GM23338 (cell line): ENCODE measurements at places on chromosomes 2 and 18.

- no peak for DNase-seq
Observed at GRCh38 chr2:232332940-232333259, 45.7 kb upstream of the ALPP start.

- DNase-seq, result no peak
Observed at GRCh38 chr18:59621027-59621426, 76.2 kb downstream of the CCBE1 start.

- peak; percentile 81 for DNase-seq
Observed at GRCh38 chr2:44135296-44135695, 33.4 kb upstream of the PPM1B start.

GRCh38 chr2:45004562-45005191 lies 4.6 kb downstream of the SIX2 start:
- DNase-seq, result peak; percentile 74

DNA sequence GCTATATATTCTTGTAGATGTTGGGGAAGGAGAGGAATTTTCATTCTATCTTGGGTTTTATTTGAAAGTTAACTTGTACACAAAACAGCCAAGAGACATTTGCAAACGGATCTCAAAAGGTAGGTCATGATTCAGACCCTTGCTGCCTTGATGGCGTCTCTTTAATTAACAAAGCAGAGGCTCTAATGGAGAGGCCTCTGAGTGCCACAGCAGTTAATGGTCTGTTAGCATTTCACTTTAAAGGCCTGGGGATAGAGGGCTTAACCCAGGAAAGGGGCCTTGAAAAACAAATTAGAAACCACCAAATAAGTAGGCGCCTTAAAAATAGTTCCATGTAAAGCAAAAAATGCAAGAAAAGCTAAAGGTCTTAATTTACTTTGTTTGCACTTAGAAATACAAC lies 836.9 kb upstream of the CELF4 start:
- peak; percentile 56 for DNase-seq

DNA sequence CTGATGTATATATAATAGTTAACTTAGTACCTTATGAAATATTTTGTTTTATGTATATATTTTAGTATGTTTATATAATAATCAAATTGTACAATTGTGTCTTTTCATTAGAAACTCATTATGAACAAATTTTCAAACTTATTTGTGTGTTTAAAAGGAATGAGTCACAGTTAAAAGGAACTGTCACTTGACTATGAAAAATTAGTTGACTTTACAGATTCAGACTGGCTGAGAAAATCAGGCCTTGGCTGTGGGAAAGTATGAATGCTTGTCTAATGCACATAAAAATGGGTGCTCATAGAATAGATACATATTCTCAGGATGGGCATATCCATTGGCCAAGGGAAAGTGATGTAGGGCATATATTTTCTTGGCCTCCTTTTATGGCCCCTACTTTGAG lies 576.8 kb downstream of the SATB2 start:
- DNase-seq, result no peak

DNA sequence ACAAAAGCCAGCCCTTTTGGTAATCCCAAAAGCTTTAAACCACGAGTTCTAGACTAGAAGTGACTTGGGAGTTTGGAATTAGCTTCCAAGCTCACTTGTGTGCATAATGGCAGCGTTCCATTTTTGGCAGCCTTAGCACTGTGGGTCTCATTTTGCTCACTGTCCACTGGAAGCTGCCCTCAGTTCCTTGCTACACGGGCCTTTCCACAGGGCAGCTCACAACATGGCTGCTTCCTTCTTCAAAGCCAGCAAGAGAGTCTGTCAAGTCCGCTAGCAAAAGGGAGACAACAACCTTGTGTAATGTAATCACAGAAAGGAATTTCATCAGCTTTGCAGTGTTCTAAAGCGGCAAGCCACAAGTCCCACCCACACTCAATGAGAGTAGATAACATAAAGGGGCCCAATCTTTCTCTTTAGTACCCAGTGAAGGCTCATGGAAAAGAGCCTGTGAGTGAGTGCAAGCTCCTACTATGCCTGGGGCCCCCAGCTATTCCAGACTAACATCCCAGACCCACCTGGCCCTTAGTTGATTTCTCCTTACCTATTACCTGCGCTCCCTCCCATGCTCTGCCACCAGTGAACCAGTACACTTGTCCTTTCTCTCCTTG lies 239.7 kb upstream of the FBXO11 start:
- peak; percentile 53 for DNase-seq

- no peak for DNase-seq
Observed at GRCh38 chr2:196077821-196078220, 9.2 kb upstream of the DNAH7 start.

GRCh38 chr2:189188115-189188805 lies 8.7 kb upstream of the COL5A2 start:
- DNase-seq, result no peak

GRCh38 chr18:77079954-77080682 lies 52.5 kb downstream of the MBP start:
- DNase-seq, result no peak

GRCh38 chr18:73947180-73947921 lies 200.3 kb downstream of the FBXO15 start:
- DNase-seq, result no peak

- DNase-seq, result no peak
Observed at GRCh38 chr2:26639685-26640243, 1.4 kb downstream of the CIB4 start.

GRCh38 chr18:73959352-73959751 lies 188.3 kb downstream of the FBXO15 start:
- no peak for DNase-seq

GRCh38 chr2:208024091-208024490 lies 1.2 kb downstream of the PLEKHM3 start:
- no peak for DNase-seq

- DNase-seq, result no peak
Observed at GRCh38 chr18:9348766-9349165, 14.2 kb downstream of the TWSG1 start.

DNA sequence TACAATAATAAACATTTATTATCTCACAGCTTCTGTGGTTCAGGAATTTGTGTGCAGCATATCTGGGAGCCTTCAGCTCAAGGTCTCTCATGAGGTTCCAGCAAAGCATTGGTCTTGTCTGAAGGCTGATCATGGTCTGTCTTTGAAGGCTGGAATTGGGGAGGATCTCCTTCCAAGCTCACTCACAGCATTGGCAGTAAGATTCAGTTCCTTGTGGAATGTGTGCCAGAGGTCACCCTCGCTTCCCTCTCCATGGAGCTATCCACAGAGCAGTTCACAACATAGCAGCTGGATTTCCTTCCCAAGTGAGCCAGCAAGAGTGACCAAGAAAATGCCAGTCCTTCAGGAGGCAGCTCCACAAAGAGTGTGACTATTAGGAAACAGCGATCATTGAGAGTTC lies 202.2 kb upstream of the ST6GAL2 start:
- no peak for DNase-seq

GRCh38 chr2:235976956-235977355 lies 191.2 kb downstream of the GBX2 start:
- DNase-seq, result no peak

- no peak for DNase-seq
Observed at GRCh38 chr2:222307978-222308730, 9.4 kb upstream of the PAX3 start.

DNA sequence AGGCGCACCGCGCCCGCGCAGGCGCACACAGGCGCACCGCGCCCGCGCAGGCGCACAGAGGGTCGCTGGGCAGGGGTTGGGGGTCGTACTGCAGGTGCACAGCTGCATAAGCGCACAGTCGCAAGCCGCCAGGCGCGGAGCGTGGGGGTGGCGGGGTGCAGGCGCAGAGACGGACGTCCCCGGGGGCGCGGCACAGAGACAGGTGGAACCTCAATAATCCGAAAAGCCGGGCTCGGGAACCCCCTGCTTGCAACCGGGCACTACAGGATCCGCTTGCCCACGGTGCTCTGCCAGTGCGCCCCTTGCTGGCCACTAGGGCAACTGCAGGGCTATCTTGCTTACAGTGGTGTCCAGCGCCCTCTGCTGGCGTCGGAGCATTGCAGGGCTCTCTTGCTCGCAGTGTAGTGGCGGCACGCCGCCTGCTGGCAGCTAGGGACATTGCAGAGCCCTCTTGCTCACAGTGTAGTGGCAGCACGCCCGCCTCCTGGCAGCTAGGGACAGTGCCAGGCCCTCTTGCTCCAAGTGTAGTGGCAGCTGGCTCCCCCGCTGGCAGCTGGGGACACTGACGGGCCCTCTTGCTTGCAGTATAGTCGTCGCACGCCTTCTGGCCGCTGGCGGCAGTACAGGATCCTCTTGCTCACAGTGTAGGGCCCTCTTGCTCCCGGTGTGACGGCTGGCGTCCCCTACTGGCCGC lies 34.9 kb downstream of the FAM110C start:
- peak; percentile 95 for DNase-seq

GRCh38 chr2:232329716-232330067 lies 48.9 kb upstream of the ALPP start:
- DNase-seq, result no peak

- DNase-seq, result no peak
Observed at GRCh38 chr2:128754246-128754724, 435.6 kb upstream of the HS6ST1 start.

DNA sequence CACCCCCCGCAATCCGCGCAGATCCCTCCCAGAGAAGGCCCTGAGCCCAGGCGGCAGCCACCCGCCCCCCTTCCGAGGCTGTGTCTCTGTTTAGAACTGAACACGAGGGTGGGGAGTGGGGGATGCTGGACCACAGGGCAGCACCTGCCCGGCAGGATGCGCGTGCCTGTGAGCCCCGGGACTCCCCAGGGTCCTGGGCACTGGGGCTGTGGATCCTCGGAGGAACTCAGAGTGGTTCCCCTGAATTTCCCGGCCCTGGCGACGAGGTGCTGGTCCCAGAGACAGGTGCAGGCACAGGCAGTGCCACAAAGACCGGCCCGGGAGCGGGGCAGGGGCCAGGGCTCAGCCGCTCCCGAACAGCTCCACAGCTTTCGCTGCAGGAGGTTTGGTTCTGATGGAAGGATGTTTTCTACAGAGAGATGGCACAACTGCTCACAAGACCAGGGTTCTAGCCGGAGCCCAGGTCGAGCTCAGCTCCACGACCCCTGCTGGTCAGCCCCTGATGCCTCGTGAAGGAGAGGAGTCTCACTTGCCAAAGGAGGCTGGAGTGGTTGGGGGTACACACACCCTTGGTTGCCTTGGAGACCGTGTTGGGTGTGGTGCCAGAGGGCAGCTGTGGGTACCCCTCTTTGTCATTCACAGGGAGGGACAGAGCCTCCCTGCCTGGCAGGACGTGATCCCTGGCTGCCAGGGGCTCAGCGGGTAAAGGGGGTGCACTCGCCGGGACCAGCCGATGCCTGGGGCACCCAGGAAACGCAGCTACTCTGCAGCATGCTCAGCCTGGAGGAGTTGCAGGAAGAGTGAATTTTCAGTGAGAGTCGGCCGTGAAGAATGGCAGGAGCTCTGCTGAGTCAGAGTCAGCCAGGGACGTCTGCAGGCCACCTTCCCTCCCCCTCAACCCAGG lies 4.4 kb upstream of the NEU4 start:
- peak; percentile 59 for DNase-seq

DNA sequence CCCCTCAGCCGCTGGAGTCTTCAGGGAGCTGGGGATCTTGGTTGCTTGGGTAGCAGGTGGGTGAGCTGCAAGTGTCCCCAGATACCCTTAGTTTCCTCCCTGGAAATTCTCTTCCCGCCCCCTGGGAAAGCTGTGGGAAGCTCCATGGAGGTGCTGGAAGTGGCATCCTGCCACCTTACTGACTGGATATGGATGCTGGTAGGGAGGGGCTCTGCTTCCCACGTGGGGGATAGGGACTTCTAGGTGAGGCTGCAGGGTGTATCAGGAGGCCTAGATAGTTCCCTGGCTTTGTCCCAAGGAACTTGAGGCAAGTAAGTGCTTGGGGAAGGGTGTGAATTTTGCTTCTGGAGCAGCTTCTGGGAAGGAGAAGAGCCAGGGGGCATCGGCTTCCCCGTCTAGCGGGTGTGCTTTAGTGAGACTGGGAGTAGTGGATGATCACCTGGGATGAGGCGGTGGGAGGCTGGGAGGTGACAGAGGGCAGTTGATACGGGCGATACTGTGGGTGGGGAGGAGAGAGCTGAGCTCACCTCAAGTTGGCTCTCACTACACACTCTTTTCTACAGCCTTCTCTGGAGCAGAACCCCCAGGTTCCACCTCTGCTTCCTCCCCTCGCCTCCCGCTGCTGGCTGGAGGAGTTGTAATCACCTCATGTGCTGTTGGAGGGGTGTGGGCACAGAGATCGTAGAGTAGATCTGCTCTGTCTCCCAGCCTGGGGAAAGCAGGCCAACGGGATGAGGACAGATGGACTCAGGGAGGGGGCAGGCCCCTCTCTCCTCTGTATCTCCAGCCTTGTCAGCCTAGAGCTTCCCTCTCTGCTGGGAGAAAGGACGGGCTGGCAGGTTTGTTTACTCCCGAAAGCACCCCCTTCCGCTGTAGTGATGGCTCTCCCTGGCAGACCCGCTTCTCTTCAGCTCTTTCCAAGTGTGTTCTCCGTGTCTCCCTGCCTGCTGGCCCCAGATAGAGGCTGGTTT lies 19.8 kb downstream of the TET3 start:
- DNase-seq, result no peak

- DNase-seq, result peak; percentile 63
Observed at GRCh38 chr2:209977386-209978239, 24.8 kb upstream of the RPE start.

DNA sequence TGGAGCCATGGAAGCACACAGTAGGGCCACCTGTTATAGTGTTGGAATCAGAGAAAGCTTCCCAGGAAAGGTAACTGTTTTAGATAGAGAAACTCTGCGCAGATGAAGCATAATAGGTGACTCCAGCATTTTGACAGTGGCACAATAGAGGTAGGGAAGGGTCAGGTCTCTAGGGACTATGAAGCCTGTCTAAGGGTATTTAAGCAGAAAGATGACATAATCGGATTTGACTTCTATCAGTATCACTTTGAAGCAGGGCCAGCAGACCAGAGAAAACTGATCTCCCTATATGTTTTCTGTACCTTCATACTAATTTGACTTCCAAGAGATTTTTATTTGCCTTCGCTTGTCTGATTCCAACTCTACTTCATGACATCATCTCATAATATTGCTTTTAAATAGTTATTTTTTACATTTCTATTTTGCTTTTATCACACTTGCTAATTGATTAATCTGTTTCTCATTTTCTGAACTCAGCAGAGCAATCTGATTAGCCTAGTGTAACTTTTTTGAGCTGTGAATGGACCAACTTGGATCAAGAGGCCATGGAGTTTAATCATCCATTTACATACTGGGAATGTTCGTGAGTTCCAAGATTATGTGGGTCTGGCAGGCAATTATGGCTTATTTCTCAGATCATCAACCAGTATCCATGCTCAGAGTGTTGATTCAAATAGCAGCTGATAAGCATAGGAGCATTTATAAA lies 8.4 kb upstream of the HIBCH start:
- no peak for DNase-seq

DNA sequence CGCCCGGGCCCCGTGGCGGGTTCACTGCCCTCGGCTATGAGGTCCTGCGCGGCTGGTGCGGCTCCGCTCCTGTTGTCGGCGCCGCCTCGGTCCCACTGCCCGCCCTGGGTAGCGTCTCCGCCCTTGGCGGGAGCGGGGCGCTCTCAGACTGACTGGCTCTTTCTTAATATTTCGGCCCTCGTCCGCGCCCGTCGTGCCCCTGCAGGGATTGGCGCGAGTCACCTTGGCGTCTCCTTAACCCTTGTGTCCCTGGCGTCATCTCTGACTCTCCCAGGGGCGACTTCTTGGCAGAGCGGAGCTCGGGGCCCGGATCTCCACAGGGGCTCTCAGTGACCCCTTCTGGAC lies 1.3 kb downstream of the PTMA start:
- DNase-seq, result no peak
